ENCODE measurements at places on chromosomes 12 and 14. TPM values are rescaled to one million over a fixed set of nuclear protein-coding genes. Genes with fewer than 3 reads are reported as not detected.

Gene LRRIQ1
- total RNA-seq = 0.34 TPM

Gene STON2
- total RNA-seq = 44.5 TPM

Gene PROX2
- not detected for total RNA-seq

Gene KRT73
- total RNA-seq = not detected

Gene PLEK2
- total RNA-seq = 0.64 TPM

Gene TCL1B
- not detected for total RNA-seq

Gene PTCSC3
- not detected for total RNA-seq

Gene CDCA3
- 120 TPM for total RNA-seq

Gene ABCB9
- 4.6 TPM for total RNA-seq

Gene TTC9
- total RNA-seq = 5.6 TPM

Gene ASIC1
- 1.2 TPM for total RNA-seq

Gene CAPS2
- 4.1 TPM for total RNA-seq

Gene PRB3
- not detected for total RNA-seq

Gene BDKRB2
- total RNA-seq = not detected

Gene FLVCR2
- 23.9 TPM for total RNA-seq

Gene MYF5
- 957 TPM for total RNA-seq

Gene EVL
- total RNA-seq = 24.1 TPM

Gene KIF5A
- total RNA-seq = not detected

Gene SLC38A4
- total RNA-seq = 26.5 TPM

Gene SCNN1A
- 0.32 TPM for total RNA-seq

Gene FMNL3
- 35.5 TPM for total RNA-seq

Gene SLC6A12
- total RNA-seq = not detected

Gene KRT6B
- not detected for total RNA-seq

Gene OR10G3
- total RNA-seq = not detected

Gene A2ML1
- total RNA-seq = not detected

Gene PPP4R4
- total RNA-seq = 0.19 TPM

Gene CATSPERB
- total RNA-seq = not detected

Gene C12orf54
- total RNA-seq = not detected

Gene NKX2-1
- total RNA-seq = not detected

Data from LHCN-M2 (cell line).